ENCODE measurements at places on chromosomes 3 and 15.

DNA sequence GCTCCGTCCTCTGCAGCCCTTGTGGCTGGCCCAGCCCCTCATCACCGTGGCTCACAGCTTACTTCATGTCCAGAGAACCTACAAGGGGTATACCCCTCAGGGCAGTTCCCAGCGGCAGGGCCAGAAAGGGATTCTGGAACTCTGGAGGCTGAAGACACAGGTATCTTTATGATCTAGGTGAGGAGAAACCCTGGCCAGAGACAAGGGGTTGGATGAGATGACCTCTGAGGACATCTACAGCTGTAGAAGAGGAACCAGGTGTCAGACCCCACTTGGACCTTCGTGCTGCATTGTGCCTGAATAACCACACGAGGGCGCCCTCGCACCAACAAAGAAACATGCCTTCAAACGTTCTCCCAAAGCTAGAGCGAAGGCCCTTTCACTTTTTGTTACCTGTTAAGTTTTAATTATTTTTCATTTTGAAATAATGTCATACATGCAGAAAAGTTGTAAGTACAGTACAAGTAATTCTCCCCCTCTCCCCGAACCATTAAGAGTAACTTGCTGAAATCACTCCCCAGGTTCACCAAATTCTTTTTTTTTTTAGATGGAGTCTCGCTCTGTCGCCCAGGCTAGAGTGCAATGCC is 118.7 kb upstream of the SMAD3 start:
- peak; percentile 86 for DNase-seq

DNA sequence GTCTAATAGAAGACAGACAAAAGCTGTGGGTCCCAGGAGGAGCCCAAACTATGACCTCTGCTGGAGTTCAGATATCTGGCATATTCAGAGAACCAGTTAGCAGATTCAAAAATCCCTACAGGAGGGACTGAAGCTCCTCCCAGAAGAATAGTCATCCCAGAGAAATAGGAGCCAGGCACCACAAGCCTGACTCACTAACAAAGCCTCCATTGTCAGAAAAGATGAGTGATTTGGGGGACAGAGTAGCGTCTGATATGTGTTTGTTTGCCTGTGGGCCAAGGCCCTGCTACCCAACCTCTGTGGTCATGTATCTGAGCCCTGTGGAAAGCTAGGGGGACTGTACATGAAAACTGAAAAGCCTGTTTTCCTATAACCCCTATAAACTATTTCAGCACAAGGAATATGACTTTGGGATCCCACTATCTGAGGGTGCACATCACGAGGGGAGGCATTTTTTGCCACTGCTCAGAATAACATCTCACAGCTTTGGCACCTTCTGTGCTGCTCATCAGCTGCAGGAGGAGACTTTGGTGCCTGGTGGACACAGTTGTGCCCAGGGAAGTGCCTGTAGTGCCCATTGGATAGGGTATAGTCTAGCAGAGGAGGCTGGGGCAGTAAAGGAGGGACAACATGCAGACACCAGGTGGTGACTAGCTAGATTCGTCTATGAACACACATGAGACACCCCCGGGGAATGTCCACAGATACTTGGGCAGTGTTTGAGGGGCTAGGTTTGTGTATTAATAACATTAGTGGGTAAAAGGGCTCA is 9.7 kb upstream of the LARP6 start:
- peak; percentile 94 for DNase-seq

DNA sequence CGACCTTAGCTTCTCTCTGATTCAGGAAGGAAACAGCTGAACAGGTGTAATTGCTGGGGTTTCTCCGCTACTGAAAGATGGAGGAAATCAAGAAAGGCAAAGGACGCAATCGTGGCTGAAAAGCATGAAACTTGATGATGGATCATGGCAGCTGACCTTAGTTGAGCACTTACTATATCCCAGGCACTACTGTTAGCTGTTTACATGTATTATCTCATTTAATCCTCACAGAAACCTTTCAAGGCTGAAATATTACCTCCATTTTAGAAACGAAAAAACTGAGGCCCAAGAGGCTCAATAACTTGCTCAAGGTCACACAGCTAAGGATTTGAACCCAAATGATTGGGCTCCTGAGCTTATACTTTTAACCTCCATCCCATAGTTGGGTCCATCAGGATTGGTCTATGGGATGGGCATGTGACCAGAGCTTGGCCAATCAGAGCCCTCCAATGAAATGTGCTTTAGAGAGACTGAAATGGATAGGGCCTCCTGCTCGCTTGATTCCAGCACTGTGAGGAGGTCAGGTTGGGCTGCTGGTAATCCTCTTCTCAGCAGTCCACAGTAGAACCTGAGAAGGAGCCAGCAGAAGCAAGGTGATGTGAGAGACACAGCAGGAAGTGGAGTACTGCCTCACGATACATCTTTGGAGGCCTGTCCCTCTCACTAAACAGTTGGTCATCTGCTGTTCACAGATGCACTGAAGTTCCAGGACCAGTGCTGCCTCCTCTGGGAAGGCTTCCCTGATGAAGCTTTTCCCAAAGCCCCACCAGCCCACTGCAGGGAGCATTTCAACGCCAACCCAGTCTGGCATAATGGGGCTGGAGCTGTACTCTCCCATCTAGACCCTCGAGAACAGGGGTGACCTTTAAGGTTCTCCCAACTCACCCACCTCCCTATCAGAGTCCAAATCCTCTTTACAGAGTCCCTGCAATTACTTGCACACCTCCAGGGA is 10.4 kb downstream of the CLN6 start:
- peak; percentile 12 for DNase-seq

- DNase-seq = no peak
Observed at GRCh38 chr15:55893852-55894251, 99.6 kb downstream of the NEDD4 start.

DNA sequence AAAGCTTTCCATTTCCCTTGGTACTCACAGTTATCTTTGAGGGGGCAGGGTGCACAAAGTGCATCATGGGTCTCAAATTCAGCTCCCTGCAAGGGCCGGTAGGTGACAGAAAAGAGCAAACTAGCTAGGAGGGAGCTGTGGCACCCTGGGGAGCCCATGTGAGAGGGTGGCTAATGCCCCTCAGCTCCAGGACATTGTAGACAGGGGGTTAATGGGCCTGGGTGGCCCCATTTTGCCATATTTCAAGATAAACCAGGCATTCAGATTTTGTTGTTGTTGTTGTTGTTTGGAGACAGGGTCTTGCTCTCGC is 3.7 kb upstream of the SLC6A6 start:
- DNase-seq = no peak

GRCh38 chr15:42914728-42915497 is 5.7 kb downstream of the TTBK2 start:
- no peak for DNase-seq

DNA sequence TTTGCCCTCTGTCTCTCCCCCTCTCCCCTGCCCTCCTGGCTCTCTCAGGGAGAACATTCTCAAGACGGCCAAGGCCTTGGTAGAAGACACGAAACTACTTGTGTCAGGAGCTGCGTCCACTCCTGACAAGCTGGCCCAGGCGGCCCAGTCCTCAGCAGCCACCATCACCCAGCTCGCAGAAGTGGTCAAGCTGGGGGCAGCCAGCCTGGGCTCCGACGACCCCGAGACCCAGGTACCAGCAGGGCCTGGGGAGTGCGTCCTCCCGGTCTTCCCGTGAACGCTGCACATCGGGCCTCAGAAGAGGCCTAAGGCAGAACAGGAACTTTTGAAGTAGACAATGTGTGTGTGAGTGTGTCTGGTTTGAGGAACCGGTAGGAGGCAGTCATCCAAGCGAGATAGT is 245.4 kb upstream of the TPM1 start:
- DNase-seq = no peak

- no peak for DNase-seq
Observed at GRCh38 chr15:100944244-100944895, 25.2 kb downstream of the LRRK1 start.

- no peak for DNase-seq
Observed at GRCh38 chr3:157073810-157074209, 86.1 kb downstream of the CCNL1 start.

DNA sequence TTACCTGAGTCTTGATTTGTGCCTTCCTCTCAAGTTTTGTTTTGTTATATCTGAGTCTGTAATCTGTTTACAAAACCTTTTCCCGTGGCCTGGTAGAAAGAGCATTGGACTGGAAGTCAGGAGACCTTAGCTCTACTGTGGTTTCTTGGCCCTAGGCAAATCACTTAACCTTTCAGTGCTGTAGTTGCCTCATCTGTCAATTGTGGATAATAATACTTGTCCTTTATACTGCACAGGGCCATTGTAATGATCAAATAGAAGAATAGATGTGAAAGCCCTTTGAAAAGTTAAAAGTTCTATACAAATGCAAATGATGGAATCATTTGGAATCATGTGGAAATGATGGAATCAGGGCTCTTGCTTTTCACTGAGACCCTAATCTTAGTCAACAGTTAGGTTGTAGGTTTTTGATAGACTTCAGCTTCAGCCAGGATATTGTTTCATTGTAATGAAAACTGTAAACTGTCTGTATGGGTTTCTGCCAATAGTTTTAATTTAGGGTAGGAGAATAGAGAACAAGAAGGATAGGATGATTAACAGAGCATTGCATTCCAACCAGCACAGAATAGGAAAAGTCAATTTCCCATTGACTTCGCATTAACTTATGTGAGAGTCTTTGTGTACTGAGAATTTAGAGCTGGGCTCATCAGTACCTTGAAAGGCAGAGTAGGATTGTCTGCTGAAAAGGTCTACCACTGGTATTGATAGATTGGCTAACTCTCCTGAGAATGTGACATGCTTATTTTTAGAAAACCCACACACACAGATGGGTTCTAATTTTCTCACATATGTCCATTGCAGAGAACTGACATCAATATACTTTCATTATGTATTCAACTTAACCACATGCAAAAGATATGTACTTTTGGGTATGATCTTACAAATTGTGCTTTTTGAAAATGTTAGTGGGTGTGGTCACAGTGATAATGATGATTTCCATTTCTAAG is 21.8 kb downstream of the MAP2K5 start:
- no peak for DNase-seq
